ENCODE measurements at places on chromosomes 4 and X.
A peak's percentile ranks its signal among the peaks of the same experiment; 100 is the strongest.

DNA sequence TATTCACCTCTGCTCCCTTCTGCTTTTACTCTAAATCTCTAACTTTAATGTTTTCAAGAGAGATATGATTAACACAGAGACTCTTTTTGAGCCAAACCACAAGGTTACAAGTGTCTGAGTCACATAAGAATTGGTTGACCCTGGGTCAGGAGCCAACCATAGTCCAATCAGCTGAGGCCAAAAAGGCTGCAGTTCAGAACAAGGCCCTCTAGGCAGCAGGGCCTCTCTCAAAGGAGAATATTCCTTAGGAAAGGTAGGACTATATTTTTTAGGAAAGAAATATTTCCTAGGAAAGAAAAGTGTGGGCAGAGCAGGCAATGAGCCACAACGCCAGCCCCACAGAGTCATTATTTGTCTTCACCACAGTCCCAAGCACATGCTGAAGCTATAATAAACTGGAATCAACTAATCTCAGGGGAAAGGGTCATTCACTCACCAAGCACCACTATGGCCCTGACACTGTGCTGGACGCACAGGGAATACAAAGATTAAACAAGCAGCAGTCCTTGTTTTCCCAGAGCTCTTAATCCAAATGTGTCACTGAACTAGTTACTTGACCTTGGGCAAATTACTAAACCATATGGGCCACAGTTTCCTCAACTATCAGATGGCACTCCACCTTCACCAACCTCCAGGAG lies 2.2 kb downstream of the ATP8A1 start:
- DNase-seq: peak; percentile 59

DNA sequence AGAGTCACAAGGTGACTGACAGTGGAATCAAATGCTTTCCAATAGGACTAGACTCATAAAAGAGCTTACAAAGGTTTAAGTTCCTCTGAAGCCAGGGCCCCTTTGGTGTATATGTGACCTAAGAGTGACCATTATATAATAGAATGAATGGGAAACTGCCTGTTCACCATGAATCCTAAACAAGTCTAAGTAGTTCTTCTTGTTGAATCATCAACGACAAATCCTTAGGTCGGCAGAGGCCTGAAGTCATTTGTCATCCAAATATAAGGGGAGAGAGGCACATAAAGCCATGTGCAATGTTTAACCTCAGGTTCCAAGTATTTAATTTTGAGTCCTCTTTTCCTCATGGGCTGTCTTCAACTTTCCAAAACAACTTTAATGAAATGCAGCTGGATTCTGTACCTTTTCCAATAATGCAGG lies 122.4 kb downstream of the RASL11B start:
- DNase-seq: peak; percentile 44

DNA sequence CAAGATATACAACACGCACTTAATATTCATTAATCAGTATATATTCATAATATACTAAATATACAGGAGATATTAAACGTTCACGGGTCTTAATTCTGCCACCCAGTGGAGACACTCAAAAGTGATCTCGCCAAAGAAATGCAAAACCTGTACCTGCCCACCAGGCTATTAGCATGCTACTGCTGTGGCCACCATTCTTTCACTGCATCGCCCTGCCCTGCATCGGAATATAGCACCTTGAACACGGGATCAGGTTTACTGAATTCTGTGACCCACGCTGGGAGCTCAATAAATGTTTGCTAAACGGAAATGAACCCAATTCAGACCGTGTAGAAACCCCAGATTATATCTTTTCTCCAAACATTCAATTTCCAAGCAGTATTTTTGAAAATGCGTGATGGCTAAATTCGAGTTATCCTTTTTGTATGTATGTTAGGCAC lies 840 bp upstream of the CLCN3 start:
- DNase-seq: peak; percentile 37

DNA sequence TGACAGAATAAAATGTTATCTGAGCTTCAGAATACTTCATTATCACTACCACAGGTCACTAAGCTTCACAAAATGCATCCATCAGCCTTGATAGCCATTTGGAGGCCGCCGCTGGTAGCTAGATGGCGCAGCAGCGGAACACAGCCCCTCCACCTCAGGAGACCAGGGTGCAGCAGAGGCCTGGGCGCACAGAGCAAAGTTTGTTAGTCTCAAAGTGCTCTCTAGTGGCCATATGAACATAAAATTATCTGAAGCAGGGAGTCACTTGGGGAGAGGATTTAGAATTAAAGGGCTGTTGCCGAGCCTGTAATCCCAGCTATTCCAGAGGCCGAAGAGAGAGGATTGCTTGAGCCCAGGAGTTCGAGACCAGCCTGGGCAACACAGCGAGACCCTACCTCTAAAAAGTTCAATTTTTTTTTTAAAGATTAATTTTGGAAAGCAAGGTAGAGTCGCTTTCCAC lies 8.1 kb upstream of the DCTD start:
- DNase-seq: peak; percentile 63

DNA sequence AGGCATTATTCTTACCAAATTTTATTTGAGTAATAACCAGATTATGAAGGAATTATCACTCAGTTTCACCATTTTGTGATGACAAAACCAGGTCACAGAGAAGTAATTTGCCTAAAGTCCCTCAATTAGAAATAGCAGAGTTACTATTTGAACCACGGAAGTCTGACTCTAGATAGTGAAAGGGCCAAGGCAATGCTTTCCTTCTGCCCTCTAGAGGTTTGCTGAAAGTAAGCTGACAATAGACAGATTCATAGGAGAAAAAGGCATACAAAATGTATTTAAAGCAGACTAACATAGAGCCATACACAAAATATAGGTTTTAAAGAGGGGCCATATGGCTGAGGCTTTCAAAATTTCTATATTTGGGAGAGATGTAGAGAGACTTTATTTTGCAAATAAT lies 43.1 kb downstream of the CXXC4 start:
- DNase-seq: no peak

- no peak for DNase-seq
Measured at GRCh38 chr4:107699466-107700206, 20.4 kb downstream of the PAPSS1 start.

DNA sequence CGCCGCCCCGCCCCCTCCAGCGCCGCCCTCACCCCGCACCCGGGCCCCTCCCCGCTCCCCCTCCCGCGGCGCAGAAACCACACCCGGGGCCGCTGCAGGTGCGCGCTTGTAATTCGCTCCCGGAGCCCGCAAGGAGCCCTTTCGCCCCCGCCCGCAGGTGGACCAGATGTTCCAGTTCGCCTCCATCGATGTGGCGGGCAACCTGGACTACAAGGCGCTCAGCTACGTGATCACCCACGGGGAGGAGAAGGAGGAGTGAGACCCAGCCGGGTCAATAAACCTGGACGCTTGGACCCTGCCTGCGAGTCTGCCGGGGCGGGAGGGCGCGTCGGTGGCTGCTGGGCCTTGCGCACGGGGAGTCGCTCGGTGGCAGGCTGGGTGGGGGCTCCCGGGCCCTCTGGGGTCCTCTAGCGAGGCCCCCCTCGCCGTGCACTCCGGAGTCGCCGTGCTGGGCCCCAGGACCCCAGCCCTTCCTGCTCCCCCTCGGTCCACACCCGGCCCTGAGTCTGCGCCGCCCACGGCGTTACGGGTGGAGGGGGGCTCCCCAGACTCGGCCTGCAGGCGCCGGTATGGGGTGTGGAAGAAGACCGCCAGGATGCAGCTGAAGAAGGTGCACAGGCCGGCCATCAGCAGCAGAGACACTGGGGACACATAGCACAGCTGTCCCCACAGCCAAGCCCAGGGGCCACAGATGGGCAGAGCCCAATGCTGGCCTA lies 7.1 kb downstream of the SLC49A3 start:
- no peak for DNase-seq

GRCh38 chr4:3732076-3733028 lies 33.8 kb upstream of the ADRA2C start:
- no peak for DNase-seq

DNA sequence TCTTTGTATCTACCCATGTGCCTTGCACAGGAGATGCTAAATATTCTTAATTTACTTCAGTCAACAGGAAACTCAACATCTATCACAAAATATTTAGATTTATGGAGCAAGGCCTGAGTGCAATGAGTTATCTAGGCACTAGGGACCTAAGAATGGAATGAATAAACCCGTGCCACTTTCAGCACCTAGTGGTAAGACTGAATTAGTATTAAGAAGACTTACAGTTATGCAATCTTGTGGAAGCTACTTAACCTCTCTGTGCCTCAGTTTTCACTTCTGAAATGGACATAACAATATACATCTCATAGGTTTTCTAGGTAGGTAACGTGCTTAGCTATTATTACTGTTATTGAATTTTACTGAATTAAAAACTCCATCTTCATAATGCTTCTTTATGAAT lies 144.6 kb upstream of the MAP3K15 start:
- DNase-seq: no peak

DNA sequence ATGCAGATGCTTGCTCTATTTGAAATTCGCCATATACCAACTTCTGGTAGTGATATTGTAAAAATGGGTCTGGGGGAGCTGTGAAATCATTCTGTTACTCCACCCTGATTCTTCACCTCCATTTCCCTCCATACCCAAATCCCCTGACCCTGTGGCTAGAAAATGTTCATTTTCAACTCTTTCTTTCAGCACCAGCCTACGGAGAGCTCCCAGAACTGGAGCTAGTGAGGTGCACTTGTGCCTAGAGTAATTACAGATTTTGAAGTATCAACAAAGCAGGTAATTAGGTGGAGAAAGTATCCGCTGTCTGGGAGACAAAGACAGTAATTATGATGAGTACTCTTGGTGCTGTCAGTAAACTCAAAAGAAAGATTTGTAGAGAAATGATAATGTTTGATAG lies 8.1 kb downstream of the ARHGAP36 start:
- no peak for DNase-seq

- no peak for DNase-seq
Measured at GRCh38 chr4:48898733-48899431, 7.7 kb downstream of the OCIAD2 start.

DNA sequence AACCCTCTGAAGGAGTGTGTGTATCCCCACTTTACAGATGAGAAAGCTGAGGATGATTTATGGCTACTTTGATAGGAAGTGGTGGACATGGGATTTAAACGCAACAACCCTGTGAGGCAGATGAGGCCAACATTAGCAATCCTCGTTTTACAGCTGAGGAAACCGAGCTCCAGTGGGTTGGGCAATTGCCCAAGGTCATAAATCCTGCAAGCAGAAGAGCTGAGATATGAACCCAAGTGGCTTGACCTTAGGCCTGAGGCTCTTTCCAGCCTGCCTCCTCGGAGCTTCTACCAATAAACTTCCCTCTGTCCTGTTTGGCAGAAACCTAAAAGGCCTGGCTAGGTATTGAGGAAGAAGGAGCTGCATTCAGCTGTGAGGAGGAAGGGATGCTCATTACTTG lies 185.5 kb upstream of the RBPJ start:
- no peak for DNase-seq

- DNase-seq: no peak
Measured at GRCh38 chr4:94680176-94680862, 77.4 kb upstream of the BMPR1B start.

DNA sequence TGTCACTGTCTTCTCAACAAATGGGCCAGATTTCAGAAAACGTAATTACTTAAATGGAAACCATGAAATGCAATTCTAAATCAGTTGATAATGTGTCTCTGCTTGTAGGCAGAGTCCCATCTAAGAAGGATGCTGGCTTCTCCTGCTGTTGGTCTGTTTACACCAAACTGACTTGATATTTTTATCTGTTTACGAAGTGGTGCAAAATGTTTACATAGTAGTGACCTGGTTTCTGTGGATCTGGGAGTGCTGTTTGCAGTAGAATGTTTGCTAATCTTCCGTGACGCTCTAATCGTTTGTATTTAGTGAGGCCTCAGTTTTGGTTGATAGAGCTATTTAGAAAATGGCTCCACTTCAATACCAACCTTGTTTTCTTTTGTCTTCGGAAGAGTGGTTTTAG lies 213.5 kb downstream of the VEGFC start:
- DNase-seq: no peak

DNA sequence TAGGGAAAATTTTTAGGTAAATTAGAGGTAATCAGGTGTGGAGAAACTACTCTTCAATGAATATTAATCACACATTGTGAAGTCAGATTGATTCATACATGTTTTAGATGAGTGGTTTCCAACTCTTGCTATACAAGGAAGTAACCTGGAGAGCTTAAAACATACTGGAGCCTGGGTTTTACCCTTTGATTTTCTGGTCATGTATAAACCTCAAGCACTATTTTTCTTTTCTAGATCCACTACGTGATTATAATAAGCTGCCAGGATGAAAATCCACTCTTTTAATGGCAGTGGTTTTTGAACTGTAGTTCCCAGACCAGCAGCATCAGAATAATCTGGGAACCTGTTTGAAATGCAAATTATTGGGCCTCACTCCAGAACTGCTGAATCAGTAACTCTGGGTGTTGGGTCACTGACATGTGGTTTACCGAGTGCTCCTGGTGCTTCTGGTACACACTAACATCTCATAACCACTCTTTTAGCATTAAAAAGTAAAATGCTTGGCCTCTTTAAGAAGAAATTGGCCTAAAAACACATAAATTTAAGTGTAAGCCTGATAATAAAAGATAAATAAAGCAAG lies 63.4 kb downstream of the DCAF12L1 start:
- DNase-seq: no peak

DNA sequence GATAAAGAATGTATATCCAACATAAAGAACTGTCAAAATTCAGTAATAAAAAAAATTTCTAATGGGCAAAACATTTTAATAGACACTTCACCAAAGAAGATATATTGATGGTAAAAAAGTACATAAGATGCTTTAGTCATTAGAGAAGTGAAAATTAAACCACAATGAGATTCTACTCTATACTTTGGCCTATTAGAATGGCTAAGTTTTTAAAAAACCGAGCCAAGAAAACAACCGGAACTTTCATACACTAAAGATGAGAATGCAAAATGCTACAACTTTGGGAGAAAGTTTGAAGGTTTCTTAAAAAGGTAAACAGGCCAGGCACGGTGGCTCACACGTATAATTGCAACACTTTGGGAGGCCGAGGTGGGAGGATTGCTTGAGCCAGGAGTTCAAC lies 20.8 kb downstream of the CNOT6L start:
- DNase-seq: no peak

- no peak for DNase-seq
Measured at GRCh38 chrX:74890676-74891430, 34.4 kb downstream of the NEXMIF start.

DNA sequence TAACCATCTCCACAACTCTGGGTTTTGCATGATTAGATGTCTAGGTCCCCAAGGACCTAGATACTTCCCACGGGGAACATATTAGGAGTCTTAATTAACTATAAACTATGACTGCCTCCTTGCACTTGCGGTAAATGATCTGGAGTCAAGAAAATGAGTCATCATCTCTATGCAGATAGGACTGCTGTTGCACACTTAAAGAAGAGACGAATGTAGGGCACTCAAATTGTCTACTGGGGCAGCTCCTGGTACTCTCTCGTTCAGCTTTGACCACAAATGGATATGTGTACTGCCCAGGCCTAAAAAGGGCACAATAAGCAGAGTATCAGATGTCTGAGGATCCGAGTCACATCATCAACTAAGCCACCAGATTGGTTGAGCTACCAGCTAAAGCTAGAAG lies 1783.4 kb upstream of the AGA start:
- no peak for DNase-seq

DNA sequence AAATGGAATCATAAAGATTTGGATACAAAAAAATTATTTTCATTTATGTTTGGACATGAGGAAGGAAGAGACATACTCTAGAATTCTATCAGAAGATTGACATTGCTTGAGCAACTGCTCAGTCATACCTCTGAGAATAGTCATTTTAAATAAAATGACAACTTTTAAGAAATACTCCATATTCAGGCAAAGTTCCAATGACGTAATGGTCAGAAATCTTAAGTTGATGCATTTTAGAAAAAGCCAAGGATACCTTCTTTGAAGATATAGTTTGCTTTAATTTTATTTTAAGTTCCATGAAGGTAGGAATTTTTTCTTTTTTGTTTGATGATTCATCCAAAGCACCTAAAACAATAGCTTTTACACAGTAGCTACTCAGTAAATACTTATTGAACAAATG lies 110.3 kb upstream of the ATOH1 start:
- DNase-seq: no peak

Measured in AG10803 (cell line).